ENCODE measurements at places on chromosomes 1 and 21.

DNA sequence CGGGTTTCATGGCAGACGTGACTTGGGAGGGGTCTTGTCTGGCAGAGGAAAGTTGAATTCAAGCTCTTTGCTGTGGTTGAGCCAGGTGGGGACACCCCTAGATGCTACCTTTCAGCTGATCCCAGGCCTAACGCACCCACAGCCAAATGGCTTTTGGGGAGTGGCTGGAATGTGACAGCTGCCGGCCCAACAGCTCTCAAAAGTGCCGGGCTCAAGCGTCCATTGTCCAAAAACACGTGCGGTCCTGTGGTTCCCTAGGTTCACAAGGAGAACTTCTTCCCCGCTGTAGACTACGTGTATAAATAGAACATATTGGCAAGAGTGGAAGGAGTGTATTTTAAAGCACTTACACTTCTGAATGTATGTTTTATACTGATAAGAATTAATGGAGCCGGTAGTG, 87.1 kb upstream of the ARHGEF16 start:
- DNase-seq = no peak

DNA sequence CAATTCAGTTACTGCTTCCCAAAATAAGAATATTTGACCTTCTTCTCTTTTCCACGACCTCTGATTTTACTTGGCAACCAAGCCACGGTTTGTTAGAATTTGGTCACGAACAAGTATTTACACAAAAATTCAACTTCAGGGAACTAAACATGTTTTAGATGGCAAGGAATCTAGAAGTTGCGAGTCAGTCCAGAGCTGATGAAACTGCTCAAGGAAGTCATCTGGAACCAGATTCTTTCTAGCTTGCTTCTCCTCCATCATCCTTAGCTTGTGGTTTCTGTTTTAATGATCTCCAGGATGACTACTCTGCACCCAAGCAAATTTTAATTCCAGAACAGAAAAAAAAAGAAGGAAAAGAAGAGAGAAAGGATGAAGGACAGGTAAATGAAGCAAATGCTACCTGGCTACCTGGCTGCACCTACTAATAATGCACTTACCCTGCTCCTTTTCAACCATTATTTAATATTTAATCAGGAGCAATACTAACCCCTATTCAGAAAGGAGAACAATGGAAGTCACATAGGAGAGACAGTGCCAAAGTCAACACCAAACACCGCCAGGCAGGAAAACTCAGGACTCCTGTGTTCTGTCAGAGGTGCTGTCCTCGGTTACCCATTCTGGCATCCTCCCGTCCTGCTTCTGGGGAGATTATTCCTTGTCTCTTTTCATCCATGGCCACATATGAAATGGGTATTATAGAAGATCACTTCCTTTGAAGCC, 54.2 kb upstream of the RGS7 start:
- no peak for DNase-seq

- no peak for DNase-seq
These were observed 248.1 kb upstream of the DEPDC1 start for GRCh38 chr1:68745011-68745410.

- no peak for DNase-seq
These were observed 47.0 kb downstream of the PLPP3 start for GRCh38 chr1:56532350-56532683.

- DNase-seq = no peak
These were observed 17.0 kb upstream of the ADAR start for GRCh38 chr1:154624746-154625643.

- no peak for DNase-seq
These were observed 123.0 kb downstream of the DSCAM start for GRCh38 chr21:40723966-40724365.

DNA sequence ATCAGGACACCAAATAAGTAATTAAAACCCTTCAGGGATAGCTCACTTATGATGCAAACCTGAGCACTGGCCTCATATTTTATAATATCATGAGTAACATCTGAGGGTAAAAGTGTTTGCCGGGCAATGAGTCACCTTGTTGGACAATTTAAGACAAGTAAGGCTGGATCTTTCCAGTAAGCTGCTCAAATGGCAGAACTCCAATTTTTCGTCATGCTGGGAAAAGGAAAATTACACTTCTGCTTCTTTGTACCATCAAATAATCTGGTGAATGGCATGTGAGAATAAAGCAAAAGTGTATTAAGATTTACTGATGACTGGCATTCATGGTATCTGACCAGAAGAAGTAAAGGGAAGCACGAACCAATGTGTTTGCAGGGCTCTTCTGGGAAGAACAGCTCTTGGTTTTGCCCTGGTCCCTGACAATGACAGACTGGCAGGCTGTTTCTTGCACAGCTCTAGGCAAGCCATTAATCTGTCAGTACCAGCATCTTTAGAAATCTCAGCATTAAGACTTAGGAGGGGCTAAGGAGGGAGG, 392.2 kb downstream of the VAV3 start:
- DNase-seq = no peak

DNA sequence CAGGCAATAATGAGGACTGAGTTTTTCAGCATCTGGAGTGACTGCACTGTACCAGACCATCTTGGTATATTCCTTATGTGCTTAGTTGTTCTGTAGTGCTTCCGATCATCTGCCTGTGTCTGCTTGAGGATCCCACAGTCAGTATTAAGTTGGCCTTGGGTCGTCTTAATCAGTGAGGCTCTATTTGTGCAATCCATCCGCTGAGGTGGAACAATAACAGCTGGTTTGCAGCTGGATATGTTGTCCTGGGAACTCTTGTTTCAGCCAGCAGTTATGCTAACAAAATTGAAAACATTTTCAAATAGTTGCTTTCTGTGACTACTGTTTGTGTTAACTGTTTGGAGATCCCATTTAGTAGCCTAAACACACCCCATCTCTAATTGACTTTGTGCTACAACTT, 73.7 kb downstream of the LAMC1 start:
- no peak for DNase-seq

DNA sequence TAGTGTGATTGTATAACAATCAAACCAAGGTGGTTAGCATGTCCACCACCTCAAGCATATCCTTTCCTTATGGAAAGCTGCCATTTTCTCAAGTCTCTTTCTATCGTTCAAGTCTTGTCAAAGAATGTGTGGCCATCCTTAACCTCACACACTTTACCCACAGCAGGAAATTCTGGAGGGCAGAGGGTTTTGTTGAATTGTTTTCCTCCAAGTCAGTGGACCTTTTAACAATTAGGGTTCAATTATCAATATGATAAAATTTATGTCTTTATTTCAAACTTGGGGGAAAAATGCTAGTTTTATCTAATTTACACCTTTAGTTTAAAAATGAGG, 14.2 kb upstream of the PTPRC start:
- no peak for DNase-seq

DNA sequence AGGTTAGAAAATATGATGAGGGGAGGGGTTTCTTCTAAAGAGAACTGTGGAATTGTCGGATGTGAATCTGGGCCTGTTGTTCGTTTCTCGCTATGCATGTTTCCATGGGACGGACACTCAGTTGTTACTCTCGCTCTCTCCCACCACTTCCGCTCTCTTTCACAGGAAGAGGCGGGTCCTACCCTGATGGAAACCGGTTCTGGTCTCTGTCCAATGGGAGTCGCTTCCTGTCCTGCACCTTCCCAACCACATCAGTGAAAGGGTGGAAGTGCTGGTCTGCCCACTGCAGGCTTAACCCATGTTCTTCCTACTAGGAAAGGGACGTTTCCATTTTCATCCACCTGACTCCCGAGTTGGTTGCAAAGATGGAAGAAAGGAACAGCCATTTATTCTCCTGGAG, 119.4 kb downstream of the KCNJ15 start:
- DNase-seq = no peak

- no peak for DNase-seq
These were observed 72.6 kb downstream of the LGR6 start for GRCh38 chr1:202266061-202266765.

DNA sequence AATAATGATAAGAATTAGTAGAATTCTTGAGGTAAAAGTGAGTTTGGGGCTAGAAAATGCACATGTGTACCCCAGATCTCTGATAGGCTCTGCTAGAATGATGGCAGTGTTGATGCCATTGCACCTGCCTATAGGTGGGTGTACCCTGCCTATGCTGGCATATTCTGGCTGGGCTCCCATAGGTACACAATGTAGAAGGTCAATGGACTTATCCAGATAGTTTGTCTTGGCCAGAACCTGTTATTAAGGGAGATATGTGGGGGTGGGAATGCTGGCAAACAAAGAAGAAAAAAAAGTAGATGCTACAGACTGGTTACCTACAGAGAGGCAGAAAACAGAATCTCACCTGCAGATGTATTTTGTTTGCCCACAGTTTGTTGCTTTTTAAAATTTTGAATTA, 14.1 kb upstream of the KLHDC8A start:
- DNase-seq = no peak

DNA sequence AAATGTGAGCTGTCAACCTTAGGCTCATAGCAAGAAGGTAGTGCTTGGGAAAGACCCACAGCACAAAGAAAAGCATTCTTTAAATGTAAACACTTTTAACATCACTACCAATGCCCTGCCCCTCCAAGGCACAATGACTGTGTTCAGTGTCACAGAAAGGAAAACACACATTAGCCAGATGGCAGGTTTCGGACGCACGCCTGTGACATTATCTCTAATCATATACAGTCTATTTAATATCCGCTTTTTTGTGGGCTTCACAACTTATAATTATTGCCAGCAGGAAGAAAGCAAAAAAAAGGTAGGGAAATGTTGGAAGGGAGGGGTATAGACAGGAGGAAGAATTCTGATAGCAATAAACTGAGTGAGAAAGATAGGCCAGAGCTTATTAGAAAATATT, 112.4 kb upstream of the BEND5 start:
- no peak for DNase-seq

DNA sequence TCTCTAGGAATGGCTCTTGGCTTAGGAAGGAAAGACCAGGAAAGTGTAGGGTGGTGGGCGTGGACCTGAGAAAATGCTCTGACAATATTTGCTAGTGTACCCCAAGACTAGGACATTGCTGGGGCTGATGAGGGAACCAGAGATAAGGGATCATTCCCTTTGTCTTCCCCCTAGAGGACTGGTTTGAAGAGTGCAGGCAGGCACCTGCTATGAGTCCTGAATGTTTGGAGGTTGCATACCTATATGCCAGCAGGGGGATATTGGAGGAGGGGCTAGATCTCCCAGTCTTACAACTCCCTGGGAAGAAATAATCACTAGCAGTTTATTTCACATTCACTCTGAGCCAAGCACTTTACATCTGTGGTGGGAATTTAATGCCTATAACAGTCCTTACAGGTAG, 6.0 kb upstream of the BCL10 start:
- no peak for DNase-seq

Data from iPS DF 6.9 (cell line).